ENCODE measurements at places on chromosomes 2 and 18. TPM values are rescaled to one million over a fixed set of nuclear protein-coding genes. Genes with fewer than 3 reads are reported as not detected.

The FAM237A gene
- not detected for total RNA-seq

The SPAST gene
- total RNA-seq, result 11.4 TPM

The RNF149 gene
- total RNA-seq, result 21.9 TPM

The GPR39 gene
- total RNA-seq, result 3.7 TPM

Data from bronchus fibroblast of lung (primary cell).